ENCODE measurements at places on chromosomes 1 and 21.

DNA sequence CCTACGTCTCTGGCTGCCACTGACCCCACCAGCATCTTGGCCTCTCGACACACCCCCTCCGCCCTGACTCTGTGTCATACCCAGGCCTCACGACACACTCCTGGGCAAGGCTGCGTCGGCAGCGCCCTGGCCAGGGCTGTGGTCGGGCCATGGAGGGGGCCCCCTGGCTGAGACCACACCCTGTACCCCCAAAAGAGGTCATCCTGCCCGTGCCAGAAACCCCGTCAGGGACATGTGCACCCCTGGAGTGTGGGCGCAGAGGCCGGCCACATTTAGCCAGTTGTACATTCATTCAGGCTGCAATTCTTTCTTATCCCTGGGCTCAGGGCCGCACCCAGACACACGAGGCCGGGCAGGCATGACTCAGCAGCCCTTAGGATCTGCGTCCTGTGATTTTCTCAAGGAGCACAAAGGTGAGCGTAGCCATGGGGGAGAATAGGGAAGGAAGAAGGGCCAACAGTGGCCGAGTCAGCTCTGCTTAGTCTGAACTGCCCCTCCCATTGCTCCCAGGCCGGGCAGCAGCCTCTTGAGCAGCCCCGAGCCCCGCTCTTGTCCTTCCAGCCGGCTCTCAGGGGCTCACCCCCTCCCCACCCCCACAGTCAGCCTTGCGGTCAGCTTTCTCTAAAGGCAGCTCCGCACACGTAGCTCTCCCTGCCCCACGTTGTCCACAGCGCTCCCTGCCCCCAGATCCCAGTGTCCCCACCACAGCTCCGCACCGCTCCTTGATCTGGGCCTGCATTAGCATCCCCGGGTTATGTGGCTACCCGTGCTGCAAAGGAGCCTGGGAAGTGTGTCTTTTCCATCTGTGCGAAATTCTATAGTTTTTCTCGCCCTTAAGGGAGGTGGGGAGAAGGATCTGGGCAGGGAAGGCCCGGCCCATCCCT lies 7.9 kb downstream of the CSTB start:
- no peak for DNase-seq

DNA sequence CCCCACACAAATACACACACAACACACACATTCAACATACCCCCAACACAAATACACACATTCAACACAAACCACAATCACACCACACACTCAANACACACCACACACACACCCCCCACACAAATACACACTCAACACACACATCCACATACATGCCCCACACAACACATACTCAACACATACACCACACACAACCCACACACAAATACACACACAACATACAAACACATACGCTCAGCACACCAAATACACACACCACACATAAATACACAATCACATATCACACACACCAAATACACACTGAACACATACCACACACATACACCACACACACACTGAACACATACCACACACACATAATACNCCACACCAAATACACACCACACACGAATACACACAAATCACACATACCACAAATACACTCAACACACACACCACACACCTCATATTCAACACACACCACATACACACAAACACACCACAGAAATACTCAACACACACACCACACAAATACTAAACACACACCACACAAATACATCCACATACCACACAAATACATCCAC lies 48.9 kb downstream of the PRDM15 start:
- no peak for DNase-seq

DNA sequence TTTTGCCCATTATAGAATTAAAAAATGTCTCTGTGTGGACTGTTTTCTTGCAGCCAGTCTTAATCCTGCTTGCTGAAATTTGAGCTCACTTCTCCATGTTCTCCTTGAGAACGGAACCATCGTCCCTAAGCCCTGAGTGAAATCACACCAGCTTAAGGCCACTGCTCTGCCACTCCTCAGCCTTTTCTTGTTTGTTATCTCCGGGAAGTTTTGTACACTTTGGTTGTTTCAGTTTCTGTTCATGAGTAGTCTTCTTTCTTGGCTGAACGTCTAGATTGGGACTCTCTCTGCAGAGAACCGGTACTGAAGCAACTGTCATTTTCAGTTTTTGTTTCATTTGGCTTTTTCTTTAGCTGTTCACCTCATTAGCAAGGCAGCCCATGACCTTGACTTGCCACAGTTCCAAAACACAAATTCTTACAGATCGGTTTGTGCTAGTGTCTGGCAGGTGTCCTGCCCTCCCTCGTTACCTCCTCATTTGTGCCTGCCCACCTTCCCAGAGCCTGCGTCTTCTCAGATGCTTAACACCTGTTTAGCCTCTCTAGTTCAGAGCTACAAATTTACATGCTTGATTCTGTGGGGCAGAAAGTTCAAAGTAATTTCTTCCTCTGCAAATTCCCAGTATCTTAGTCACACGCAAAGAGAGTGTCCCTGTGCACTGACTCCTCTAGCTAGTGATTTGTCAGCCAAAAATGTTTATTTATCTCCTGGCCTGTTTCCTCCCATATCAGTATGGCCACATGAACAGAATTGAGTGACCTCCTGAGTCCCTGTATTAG lies 12.4 kb downstream of the PSEN2 start:
- peak; percentile 83 for DNase-seq

- DNase-seq = no peak
Measured at GRCh38 chr1:39450956-39451606, 40.4 kb upstream of the BMP8A start.

DNA sequence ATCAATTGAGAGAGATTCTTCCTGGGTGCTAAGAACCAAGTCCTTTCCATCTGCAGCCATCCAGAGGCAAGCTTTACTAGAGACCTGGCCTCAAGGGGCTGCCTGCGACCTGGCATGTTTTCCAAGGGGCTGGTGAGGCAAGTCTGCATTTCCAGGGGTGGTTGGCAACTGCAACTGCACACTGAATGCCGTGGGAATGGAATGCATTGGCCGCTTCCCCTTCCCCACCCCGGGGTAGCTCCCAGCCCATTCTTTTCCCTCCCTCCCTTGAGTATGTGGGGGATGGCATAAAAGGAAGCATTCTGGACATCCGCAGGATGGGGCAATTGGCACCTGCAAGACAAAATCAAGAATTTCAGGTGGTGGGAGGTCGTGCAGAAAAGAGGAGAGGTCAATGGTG lies 155.1 kb downstream of the IGSF21 start:
- no peak for DNase-seq

DNA sequence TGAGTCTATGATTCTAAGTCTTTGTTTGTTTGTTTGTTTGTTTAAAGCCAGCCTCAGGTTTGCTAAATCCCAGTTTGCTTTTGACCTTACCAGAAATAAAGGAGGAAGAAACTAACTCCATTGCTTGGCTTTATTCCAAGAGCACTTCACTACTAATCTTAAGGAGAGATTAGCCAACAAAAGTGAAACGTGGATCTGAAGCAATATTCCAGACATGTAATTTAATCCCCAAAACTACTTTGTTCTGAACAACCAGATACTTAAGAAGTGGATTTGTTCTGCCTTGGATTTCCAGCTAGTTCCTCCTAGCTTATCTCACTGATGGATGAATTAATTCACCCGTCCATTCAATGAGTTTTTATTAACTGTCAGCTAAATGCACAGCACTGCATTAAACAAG lies 15.9 kb upstream of the CEP350 start:
- DNase-seq = no peak

DNA sequence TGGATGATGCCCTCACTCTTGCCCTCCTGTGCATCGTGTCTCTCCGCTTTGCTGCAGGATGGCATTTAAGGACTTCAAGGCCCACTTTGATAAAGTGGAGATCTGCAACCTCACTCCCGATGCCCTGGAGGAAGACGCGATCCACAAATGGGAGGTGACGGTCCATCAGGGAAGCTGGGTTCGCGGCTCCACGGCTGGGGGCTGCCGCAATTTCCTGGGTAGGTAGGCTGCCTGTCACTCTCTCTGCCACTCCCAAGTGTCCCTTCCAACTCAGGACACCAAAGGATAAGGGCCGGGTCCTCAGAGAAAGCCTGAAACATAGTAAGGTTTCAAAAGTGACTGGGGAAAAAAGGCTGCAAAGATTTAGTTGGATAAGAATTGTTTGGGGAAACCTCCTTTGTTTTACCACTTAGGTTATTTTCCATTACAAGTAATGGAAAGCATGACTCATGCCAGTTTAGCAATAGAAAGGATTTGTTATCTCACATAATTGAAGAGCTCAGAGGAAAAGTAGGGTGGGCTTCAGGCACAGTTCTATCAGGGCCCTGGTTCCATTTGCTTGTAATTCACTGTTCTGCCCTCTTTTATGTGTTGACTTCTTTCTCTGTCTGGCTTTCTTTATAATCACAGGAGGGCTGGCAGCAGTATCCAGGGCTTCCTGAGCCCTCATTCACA lies 31.9 kb downstream of the CAPN9 start:
- DNase-seq = no peak

DNA sequence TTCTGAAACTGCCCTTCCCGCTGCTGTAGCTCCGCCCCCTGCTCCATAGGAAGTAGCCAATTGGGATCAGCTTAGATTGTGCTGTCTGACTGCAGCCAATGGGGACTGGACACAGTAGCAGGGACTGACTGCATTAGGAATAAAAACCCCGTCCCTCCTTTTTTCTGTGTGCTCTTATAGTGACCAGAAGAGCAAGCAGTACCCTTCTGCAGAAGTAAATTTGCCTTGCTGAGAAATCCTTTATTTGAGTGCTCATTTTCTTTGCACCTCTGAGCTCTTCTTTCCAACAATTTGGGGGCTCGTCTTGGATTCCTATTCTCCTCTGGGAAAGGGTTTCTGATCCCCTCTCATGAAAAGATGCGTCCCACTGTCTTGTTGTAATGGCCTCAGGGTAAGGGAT lies 16.2 kb downstream of the OR2L13 start:
- no peak for DNase-seq

DNA sequence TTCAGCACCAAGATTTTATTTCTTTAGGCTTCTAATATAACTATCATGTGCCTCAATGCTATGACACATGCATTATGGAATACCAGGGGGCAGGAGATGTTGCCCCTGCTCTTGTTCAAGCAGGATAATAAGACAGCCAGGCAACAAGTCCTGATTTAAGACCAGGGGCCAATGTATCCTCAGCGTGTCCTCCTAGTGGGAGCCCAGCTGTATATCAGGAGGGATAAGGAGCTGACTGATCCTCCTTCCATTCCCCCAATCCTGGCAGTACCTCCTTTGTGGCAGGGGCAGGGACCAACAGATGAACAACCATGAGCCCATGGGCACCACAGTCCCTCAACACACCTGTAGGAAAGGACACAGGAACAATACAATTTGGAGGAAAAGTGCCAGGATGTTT lies 29.3 kb downstream of the SORT1 start:
- DNase-seq = no peak

DNA sequence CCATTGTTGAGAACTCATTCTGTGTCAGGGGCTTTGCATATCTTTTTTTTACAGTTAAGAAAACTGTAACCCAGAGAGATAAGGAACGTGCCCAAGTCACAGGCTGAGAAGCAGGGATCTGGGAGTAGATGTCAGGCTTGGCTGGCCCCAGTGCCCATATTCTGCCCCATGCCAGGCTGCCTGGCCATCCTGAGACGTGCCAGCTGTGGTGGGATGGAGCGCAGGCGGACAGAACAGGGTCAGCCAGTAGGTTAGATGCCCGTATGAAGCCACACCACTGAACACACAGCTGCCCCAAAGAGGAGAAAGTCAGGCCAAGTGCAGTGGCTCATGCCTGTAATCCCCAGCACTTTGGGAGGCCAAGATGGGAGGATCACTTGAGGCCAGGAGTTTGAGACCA lies 55.9 kb downstream of the SLC66A1 start:
- no peak for DNase-seq

DNA sequence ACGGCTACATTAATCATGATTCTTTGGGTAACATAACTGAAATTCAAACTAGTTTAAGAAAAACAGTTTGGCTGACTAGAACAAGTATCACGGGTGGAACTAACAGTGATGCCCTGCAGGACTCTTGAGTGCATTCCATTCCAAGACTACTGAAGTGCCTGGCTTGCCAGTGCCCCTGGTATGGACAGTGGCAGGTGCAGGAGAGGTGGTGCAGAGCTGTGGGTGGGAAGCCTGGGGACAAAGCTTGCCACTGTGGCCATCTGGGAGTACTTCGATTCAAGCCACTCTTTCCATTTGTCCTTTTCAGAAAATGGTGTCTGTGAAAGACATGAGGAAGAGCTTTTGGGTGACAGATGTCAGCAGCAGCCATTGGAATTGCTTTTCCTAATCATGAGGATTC lies 166.5 kb downstream of the RRAGC start:
- no peak for DNase-seq

- no peak for DNase-seq
Measured at GRCh38 chr1:1088801-1089680, 14.9 kb upstream of the RNF223 start.

DNA sequence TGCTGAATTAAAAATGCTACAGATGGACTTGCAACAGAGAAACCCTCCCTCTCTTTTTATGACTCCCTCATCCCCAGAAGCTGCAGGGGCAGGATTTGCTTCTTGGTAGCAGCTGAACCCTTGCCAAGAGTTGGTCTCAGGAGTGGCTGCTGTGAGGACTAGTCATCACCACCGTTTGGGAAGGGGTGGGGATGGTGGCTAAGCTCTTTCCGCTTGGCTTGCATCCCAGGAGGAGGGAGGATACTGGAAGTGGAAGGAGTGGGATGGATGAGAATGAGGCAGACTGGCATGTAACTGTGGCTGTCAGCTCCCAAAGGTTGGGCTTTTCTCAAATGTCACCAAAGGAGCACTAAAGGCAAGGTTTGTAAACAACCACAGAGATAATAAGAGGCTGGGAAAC lies 50.8 kb upstream of the COL24A1 start:
- DNase-seq = no peak

DNA sequence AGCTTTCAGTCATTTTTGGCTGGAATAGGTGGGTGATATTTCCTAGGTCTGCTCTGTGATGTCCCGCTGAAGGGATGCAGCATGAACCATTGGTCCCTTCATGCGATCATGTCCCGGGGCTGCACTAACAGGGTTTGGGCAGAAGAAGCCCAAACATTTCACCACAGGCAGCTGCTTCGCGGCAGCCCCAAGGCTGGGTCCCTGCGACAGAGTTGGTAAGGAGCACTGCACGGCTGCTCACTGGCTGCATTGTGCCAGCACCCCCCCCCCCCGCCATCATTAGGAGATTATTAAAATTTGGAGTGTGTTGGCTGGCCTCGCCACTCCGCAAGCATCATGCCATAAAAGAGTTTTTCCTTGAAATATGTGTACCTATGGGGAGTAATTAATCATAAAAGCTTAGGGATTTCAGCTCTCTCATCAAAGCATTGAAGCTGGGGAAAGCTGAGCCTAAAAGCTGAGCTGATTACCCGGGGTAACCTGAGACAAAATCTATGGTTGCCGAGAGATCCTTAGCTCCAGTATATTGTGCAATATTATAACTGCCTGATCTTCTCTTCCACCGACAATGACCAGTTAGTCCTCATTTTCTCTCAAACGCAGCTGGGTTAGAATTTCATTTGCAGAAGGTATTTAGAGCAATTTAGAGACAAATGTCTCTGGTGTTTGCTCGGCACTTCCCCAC lies 62.5 kb downstream of the PEX14 start:
- DNase-seq = no peak

- no peak for DNase-seq
Measured at GRCh38 chr1:183306317-183307042, 111.7 kb downstream of the NMNAT2 start.
